ENCODE measurements at places on chromosomes 2 and 18.

DNA sequence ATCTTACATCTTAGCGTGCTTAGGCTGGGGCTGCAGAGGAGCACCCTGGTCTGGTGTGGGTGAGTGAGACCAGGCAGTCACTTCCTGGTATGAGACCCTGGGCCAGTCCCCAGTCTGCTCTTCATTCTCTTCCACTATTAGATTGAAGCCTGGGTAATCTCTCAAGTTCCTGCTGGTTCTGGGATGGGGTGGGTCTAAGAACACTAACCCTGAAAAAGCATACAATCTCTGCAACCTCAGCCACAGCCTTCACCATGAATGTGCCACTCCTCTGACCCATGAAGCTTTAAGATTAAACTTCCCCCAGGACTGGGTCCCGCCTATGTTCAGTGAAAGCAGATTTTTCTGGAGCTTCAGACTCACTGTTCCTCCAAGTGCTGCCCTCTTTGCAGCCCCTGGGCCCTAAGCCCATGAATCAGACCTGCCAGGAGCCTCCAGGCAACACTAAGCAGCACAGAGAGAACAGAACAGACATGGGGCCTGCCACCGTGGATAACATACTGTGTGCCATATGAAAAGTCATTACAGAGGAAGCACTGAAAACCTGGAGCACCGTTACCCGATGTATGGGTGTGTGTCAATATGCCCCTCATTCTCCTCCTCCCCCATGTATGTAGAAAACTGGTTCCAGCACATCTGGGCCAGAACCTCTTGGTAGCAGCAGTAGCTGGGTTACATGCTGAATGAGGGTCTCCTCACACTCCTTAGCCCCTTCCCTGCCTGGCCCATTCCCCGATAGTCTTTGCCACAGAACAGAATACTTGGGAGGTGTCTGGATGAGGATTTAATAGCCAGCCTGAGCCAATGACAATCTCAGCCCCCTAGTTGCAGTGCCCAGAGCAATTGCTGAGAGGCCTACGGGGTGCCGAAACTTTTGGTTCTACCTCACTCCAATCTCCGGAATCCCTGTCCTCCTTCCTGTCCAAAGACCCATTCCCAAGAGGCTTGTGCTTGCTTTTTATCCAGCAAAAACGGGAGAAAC is 2.7 kb upstream of the SIX2 start:
- DNase-seq = no peak

GRCh38 chr2:197080578-197081216 is 154.2 kb upstream of the PGAP1 start:
- no peak for DNase-seq

- no peak for DNase-seq
Measured at GRCh38 chr2:206232287-206233035, 42.0 kb upstream of the ZDBF2 start.

DNA sequence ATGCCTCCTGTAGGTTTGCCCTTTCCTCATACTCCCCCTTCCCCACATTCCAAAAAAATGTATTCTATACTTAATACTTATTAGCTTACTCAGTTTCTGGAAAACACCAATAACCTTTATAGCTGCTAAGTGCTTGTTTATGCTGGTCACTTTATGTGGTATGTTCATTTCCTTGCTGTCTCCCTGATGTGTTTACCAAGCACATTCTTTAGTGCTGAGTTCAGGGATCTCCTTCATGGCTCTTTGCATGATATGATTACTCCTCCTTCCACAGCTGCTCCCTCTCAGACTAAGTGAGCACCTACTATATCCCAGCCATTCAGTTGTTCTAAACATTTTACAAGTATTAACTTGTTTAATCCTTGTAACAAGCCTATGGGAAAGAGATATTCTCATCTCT is 698.3 kb upstream of the FANCL start:
- DNase-seq = no peak

- no peak for DNase-seq
Measured at GRCh38 chr2:157032017-157032416, 225.5 kb upstream of the GALNT5 start.

DNA sequence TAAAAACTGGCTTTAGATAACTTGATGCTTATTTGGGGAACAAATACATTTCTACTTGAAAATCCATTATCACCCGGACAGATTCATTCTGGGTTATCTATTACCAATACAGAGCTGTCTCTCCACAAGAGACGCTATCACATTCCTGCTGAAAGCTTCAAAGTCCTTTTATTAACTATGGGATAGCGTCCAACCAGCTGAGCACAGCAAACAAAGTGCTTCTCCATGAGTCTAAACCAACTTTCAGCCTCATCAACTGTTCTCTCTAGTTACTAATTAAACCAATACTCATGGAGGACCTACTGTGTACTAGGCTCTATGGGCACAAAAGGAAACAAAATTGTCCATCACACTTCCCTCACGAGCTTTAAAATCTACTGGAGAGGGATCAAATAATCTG is 132.8 kb downstream of the L3MBTL4 start:
- DNase-seq = no peak

GRCh38 chr2:86592547-86593230 is 29.4 kb upstream of the CHMP3 start:
- no peak for DNase-seq

GRCh38 chr2:62706721-62707521 is 1.4 kb downstream of the EHBP1 start:
- DNase-seq = no peak

GRCh38 chr18:79393635-79394533 is 1.8 kb upstream of the NFATC1 start:
- peak; percentile 54 for DNase-seq

- DNase-seq = peak; percentile 21
Measured at GRCh38 chr2:166539340-166540162, 45.5 kb upstream of the SCN7A start.

DNA sequence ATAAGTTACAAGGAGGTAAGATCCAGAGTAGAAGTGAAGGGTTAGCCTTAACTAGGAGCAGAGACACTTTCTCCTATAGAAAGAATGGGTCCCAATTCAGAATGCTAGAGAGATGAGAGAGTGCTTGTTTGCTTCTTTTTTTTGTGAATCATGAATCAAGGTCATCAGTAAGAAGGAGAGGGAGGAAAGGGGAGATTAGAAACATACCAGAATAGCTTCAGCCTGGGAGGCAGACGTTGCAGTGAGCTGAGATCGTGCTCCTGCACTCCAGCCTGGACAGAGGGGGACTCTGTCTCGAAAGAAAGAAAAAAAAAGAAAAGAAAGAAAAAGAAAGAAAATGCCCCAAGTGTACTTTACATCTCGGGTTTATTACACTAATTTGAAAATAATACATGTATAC is 55.8 kb upstream of the SLC35F5 start:
- DNase-seq = no peak

DNA sequence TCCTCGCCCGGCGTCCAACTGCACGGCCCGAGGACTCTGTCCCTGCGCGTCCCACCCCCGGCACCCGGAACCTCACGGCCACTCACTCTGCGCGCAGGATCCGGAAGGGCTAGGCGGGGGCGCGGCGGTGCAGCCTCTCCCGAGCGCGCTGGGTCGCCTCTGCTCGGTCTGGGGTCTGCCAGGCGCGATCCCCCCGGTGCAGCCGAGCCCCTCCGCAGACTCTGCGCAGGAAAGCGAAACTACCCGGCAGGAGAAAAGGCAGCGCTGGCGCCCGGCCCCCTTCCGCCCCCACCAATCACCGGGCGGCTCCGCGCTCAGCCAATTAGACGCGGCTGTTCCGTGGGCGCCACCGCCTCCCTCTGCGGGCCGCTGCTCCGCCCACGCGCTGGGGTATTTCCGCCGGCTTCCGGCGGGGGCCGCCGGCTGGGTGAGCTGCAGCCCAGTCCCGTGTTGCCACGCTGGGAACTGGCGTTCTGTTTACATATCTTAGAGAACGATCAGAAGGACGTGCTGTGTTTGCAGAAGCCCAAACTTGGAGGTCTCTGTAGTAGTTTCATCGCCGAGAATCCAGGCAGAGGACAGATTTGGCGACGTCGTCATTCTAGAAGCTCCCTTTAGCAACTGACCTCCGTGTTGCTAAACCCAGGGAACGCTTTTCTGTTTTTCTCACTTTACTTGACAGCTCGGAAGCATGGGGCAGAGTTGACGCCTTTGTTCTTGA is at the start of gene STAT1:
TSS of gene STAT1 (minus strand) at position 240 of the 721 bp plus-strand sequence. CDS start 4,168 bp downstream, outside the sequence.
- DNase-seq = peak; percentile 95

DNA sequence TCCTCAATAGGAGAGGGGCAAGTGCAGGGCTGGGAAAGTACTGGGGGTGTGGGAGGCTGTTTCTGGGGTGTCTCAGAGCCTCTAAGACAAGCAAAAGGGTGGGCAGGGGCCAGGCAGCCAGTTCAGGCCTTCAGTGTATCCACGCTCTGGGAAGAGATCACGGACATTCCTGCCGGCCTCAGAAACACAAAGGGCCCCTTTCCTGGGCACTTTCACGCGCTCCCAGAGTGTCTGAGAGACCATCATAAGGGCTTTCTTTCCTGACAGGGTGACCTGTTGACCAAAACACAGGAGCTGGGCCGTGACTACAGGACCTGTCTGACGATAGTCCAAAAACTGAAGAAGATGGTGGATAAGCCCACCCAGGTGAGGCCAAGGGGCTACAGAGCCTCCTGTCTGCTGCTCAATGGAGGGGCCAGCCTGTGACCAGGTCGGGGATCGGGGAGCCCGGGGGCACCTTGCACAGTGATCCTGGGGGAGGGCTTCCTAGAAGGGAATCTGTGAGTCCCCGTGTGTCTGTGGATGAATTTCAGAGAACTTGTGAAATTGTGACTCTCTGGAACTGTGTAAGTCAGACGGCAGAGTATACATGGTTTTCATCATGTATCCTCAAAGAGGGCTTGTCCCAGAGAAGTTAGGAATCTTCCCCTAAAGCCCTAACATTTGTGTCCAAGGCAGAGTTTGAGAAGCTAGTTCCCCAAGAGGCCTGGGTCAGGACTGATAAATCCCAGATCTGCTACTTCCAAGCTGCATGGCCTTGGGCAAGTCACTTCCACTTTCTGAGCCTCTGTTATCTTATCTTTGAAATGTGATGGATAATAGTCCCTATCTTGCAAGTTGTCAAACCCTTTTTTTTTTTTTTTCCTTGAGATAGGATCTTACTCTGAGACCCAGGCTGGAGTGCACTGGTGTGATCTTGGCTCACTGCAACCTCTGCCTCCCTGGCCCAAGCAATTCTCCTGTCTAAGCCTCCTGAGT is 1.8 kb downstream of the GNLY start:
- DNase-seq = no peak

GRCh38 chr18:55858661-55859515 is 270.9 kb upstream of the TCF4 start:
- no peak for DNase-seq

DNA sequence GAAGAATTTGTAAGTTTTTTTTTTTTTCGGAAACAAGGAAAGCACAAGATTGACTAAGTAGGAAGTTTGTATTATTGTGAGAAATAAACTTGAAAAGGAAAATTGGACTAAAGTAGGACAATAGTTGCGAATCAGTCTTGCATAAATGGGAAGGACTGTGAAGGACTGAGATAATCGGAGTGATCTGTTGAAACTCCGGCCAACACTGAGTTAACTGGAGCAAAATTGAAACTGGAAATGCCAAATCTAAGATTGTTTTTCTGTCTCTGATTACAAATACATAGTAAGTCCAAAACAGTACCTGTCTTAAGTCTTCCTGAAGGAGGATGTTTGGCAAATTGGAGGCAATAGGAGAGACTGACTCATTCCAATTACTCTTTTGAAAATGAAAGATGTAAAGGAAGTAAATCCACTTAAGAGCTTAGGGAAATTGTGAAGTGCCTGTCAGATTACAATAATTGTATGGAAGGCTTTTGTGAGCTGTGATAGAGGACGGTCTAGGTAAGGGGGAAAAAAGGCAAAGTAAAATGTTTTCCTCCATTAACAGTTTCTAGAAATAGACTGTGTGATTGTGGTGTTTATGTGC is 204.9 kb upstream of the CYRIA start:
- DNase-seq = no peak

DNA sequence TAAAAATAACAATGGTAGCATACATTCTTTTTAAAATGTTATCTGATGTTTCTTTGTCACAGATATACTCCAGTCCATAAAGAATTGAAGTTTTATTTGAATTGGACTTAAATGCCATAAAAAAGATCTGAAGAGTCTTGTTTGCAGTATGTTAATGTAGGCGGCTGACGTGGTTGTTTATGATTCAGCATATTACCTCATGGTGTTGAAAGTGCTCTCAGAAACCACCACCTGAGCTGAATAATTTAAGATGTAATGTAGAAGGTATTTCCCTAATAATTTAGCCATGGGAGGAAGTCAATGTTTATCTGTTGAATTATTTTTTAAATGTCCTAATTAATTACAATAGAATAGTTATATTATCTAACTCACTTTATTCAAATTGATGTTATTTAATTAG is 58.6 kb upstream of the CHN1 start:
- DNase-seq = no peak

DNA sequence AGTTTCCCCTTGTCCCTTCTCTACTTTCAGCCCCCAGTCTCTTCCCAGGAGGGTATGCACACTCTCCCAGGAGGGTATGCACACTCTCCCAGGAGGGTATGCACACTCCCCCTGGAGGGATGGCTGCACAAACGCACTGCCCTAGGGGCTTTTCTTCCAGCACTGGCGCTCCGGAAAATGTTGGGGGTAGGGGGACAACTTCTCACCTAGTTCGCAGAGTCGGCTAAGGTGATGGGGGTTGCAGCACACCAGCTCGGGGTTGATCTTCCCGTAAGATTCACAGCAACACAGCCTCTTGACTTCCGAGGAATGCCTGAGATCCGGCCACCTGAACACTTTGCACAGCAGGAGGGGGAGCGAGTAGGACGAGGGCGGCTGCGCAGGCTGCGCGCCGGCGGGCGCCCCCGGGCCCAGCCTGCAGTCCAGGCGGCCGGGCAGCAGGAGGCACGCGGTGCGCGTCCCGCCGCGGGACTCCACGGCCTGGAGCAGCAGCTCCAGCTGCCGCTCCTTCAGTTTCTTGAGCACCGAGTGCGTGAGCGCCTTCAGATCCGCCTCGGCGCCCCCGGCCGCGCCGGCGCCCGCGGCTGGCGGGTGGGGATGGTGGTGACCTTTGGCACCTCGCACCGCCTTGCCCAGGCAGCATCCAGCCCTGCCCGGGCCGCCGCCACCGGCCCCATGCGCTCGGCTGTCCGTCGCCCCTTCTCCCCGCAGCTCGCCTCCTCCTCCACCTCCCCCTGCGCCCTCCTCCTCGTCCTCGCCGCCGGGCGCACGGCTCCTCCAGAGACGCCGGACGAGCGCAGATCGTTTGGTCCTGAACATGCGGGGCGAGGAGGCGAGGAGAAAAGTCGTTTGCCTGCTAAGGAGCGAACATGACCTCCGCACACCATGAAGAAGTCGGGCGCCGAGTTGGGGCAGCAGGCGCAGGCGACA is 894 bp downstream of the SMAD7 start:
- DNase-seq = no peak

DNA sequence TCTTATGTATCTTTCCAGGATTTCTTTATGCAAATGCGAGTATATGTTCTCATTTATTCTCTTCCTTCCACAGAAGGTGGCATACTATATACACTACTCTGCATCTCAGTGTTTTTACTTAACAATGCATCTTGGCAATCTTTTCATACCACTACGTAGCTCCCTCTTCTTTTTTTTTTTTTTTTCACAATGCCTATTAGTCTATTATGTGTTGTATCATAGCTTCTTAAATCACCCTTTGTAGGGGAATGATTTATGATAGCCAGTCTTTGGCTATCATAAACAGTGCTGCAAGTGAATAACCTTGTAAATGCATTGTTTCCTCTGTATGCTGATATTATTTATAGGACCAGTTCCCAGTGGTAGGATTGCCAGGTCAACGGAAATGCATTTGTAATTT is 204.2 kb downstream of the BABAM2 start:
- DNase-seq = no peak
